Activated CD4-positive, CD25-positive, alpha-beta regulatory T cell treated with anti-CD3 and anti-CD28 coated beads, Interleukin-2, amount 50 U/mL, for 72 hours (primary cell): ENCODE measurements at places on chromosomes 12 and 14.

DNA sequence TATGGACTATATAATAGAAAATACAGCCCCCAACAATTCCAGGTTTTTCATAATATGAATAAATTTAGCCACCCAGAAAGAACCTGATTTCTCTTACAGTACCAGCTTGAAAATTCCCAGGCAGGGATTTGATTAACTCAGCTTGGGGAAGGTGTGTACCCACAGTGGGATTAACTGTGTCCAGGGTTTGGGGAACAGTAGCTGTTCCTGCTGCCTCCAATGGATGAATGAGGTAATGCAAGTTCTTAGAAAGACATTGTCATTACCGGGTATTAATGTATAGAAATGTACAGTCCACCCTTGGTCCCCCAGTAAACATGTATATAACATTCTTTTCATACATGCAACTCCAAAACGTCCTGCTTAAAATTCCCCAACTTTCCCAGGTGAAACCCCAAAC, 115.6 kb downstream of the LRIG3 start:
- DNase-seq: no peak

DNA sequence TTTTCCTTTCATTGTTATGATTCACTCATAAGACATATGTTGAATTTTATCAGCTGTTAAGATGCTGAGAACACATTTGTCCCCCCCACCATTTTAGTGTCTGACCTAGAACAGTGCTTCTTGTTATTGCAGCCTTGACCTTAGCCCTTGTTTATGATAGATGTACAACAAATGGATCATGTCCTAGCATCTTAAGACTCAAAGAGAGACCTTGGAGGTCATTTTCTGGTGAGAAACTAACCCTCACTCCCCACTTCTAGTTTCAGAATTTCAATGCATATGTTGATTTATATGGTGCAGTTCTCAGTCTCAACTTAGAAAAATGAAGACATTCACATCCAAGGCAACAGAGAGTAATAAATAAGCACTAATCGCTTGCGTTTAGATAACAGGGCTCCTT, 391.2 kb downstream of the AEBP2 start:
- no peak for DNase-seq

- no peak for DNase-seq
Observed at GRCh38 chr12:116894913-116895312, 13.7 kb upstream of the HRK start.

- DNase-seq: no peak
Observed at GRCh38 chr12:92039046-92039445, 106.6 kb downstream of the BTG1 start.

DNA sequence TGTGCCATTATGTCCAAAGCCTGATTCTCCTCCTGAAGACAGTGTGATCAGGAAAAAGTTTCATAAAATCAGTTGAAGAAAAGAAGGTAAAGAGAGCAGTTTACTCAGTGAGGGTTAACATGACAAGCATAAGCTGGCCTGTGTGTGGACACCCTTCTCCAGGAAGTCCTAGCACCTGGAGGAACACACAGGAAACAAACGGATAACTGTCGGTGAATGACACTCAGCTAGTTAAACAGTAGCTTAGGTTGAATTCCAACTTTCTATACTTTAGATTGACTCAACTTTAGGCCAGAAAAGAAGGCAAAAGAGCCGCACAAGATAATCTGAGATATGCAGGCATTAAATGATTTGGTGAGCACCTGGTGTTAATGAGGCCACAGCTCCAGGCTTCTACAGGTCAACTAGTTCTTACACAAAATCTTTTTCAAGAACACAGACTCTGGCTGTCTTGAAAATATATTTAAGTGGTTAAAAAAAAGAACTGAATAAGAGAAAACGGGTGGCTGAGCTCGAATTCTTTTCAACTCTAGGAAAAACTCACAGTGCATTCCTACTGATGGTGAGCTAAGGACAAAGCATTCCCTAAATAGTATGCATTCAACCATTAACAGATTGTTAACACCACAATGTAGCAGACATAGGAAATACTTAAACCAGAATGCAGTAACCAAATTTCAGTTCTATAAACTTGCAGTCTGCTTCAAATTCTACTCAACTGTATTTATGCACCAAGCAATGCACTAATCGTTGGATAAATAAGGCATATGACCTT, 56.9 kb upstream of the TSPAN8 start:
- no peak for DNase-seq
